ENCODE measurements at places on chromosomes 12 and 14. TPM values are rescaled to one million over a fixed set of nuclear protein-coding genes. Genes with fewer than 3 reads are reported as not detected.
A peak's percentile ranks its signal among the peaks of the same experiment; 100 is the strongest.

Gene ZNF385A
- polyA plus RNA-seq = 10.8 TPM

Gene GLT1D1
- 2.1 TPM for polyA plus RNA-seq

Gene NTF3
- 4.1 TPM for polyA plus RNA-seq

DNA sequence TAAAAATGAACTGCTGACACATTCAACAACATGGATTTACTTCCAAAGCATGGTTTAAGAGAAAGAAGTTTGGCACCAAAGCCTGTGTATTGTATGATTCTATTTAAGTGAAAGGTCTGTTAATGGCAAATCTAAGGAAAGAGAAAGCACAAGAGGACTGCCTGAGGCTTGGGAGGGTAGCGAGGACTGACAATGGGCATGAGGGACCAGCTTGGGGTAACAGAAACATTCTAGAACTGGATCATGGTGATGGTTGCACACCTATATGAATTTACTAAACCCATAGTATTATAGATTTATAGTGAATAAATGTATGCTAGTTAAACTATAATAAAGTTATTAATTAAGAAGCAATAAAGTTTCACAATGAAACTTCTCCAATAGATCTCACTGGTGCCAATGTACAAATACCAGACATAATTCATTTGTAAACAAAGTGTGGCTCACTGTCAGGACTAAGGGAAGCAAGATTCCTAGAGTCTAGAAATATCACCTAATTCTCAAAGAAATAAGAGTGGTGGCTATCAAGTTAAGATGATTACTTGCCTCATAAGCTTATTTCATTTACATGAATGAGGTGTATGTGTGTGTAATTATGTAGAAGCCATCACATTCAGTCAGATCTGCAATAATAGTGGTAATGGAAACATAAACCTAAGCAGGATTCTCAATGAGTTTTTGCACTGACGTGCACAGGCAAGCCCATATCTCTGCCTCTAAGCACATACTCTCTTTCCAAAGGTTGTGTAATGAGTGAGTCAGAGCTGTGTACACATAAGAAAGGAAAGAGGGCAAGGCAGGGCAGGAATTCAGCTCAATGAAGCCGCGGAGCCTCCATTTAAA lies 353.4 kb downstream of the KCNH5 start:
- DNase-seq = no peak

DNA sequence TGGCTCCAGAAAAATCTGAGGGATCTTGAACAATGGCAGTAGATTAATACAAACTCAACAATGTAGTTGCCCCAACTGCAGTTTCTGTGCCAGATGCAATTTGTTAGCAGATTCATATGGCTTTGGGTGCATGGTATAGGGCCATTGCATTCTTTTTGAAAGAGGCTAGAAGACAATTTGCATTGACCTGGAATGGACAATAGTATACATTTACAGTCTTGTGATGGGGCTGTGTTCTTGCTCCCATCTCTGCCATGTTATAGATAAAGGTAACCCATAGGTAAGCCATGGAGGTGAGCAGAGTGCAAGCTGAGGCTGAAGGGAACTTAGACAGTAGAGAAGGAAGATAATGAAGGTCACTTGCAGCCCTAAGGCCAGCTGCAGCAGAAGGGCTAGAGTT lies 50.1 kb upstream of the DIO3 start:
- no peak for DNase-seq

DNA sequence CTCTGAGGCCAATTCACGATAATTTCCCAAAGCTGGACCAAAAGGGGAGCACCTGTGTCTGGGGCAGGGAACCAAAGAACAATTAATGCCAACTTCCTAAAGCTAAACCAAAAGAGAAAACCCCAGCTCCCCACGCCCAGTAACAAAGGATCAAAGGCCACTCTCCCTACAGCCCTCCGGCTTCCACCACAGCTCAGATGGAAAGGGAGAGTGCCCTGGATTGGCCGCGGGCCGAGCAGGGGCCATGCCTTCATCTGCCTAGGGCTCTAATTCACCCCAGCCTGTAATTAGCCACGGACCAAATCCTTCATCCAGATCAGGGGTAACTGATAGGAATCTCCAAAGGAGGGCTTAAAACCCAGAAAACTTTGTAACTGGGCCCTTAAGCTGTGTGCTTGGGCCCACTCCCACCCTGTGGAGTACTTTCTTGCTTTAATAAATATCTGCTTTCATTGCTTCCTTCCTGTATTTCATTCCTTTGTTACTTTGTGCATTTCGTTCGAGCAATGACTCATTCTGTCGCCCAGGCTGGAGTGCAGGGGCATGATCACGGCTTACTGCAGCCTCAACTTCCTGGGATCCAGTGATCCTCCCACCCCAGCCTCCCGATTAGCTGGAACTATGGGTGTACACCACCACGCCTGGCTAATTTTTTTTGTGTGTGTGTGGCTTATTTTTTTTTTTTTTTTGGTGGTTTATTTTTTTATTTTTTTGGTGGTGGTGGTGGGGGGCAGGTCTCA lies 65.5 kb upstream of the PPP4R3A start:
- no peak for DNase-seq

DNA sequence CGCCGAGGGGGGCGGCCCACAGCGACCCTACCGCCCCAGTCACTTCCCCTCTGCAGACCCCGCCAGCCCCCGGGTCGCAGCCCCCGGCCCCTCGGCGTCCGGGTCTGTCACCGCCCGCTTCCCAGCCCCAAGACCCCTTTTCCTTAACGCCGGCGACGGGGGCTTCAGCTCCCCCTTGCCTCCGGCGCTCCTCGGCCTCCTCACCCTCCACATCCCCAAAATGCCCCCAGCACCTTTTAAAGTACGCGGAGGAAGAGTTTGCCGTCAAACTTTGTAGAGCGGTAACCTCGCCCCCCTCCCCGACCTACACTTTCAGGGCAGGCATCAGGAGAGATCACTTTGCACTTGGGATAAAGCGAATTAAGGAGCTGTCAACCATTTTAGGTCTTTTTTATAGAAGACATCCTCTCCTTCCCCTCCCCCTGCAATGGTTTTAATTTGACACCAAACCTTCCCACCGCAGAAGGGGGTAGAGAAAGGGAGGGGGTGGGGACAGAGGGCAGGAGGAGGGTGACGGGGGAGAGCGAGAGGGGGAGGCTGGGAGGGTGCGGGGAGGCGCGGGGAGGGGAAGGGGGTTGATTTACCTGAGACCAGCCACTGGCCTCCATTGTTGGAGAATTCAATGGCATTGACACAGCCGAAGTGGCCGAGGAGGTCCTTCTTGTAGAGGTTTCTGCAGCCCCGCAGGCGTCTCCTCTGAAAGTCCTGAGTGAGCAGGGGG lies 578 bp downstream of the DCAF5 start:
- peak; percentile 54 for DNase-seq

- DNase-seq = no peak
These were observed 227.7 kb upstream of the TMEM260 start for GRCh38 chr14:56351861-56352260.

DNA sequence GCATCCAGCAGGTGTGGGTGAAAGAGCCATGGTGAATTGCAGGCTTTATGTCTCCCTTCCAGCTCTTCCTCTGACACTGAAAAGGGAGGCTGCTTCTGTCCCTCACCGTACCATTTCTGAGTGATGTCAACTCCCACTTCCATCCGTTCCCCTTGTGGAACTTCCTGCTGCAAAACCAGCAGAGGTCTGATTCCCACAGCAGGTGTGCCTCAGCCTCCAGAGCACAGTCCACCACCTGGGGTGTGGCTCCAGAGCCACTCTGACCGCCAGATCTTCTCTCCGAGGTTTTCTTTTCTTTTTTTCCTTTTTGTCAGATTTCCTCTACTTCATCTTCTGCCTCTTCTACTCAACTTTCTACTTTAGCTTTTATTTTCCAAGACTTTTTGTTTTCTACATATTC lies 62.7 kb downstream of the CDC42BPB start:
- no peak for DNase-seq

Gene KCNA5
- polyA plus RNA-seq = 1.9 TPM

DNA sequence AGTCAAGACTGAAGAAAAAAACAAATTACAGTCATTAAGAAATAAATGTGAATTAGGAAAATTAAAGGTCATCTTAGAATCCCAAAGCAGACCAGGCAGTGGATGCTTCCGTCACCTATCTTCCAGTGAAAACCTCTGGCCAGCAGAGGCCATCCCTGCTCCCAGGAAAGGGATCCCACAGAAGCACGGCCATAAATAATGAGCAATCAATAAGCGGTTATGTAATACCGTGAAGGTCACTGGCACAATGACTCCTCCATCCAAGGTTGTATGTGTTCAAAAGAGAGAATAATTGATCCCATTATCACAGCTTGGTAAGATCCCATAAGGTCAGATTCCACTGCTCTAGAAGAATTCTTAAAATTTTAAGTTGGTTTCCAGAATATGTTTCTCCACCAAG lies 85.7 kb downstream of the PPP2R5E start:
- DNase-seq = no peak

GRCh38 chr12:98475565-98475908 lies 39.9 kb upstream of the TMPO start:
- no peak for DNase-seq

DNA sequence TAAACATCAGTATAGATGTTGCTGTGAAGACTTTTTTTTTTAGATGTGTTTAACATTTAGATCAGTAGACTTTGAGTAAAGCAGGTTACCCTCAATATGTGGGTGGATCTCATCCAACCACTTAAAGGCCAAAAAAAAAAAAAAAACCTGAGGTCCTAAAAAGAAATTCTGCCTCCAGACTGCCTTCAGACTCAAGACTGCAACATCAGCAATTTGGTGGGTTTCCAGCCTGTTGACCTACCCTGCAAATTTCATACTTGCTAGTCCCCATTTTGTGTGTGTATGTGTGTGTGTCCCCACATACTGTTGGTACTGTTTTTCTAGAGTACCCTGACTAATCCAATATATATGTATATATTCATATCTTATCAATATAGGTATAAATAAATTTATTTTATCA lies 55.6 kb downstream of the OSBPL8 start:
- no peak for DNase-seq

Gene CORO1C
- 72.3 TPM for polyA plus RNA-seq

- no peak for DNase-seq
These were observed 80.4 kb downstream of the VWF start for GRCh38 chr12:6044082-6044481.

Gene NINJ2
- 1.3 TPM for polyA plus RNA-seq

Gene KIF5A
- polyA plus RNA-seq = 0.42 TPM

Gene MYL2
- polyA plus RNA-seq = not detected

All from left kidney (tissue), 8 donors.